ENCODE measurements at places on chromosomes 1 and 21. TPM values are rescaled to one million over a fixed set of nuclear protein-coding genes. Genes with fewer than 3 reads are reported as not detected.

DNA sequence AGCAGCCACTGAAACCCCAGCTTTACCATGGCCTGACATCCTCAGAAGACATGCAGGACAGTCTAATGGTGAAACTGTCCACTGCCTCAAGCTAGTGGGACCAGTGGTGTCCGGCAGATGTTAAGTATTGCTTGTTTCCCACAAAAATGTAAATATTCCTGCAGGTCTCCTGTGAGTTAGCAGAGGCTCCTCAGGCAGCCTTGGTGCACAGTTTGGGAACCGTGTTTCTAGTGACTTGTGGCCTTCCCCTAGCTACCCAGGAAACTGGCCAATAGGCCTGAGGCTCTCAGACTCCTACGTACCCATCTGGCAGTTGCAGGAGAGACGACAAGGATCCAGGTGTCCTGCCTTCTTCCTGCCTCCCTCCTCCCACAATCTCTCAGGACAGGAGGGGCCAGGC lies 142.4 kb downstream of the CAMTA1 start:
- H3K36me3 ChIP-seq: no peaks in the 10 kb centered on the region
- peaks cover 5% of the 10 kb centered on the region for H3K27me3 ChIP-seq
- no peak overlapping the region for H3K4me3 ChIP-seq
- DNase-seq: no peak
- H3K27ac ChIP-seq: no peak overlapping the region

GRCh38 chr1:101595881-101596374 lies 359.1 kb downstream of the S1PR1 start:
- no peak for DNase-seq
- no peaks in the 10 kb centered on the region for H3K4me1 ChIP-seq
- H3K27me3 ChIP-seq: peaks cover 3% of the 10 kb centered on the region
- H3K36me3 ChIP-seq: no peaks in the 10 kb centered on the region
- no peak overlapping the region for H3K4me3 ChIP-seq

DNA sequence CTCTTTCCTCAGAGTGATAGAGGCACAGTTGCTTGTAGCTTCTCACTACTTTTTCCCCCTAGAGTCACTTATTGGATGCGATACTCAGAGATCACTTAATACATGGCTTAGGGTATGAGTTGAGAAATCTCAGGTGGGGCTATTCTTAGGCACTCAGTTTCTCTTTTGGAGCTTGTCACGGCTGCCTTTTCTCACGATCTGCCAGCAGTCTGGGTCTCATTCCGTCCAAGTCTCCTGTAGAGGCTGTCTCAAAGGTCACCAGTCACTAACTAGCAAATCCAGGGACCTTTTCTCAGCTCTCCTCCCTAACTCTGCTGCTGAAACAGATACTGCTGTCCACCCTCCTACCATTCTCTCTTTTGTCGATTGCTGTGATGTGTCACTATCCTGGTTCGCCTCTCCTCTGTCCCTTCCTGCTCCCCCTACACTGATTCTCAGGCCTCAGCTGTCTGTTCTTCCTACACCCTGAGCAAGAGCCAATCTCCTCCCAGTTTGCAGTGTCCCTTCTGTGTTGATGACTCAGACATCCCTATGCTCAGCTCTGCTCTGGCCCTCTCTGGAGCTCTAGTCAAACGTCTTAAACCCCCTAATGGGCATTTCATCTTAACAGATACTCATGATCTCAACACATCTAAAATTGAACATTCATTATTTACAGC lies 12.4 kb downstream of the ATP1A2 start:
- no peaks in the 10 kb centered on the region for H3K4me1 ChIP-seq
- H3K27me3 ChIP-seq: peaks cover 18% of the 10 kb centered on the region
- DNase-seq: no peak
- H3K36me3 ChIP-seq: no peaks in the 10 kb centered on the region
- no peak overlapping the region for H3K4me3 ChIP-seq

- H3K4me3 ChIP-seq: no peak overlapping the region
- H3K27me3 ChIP-seq: no peaks in the 10 kb centered on the region
Observed at GRCh38 chr1:165011991-165012531, 344.5 kb downstream of the LMX1A start.

DNA sequence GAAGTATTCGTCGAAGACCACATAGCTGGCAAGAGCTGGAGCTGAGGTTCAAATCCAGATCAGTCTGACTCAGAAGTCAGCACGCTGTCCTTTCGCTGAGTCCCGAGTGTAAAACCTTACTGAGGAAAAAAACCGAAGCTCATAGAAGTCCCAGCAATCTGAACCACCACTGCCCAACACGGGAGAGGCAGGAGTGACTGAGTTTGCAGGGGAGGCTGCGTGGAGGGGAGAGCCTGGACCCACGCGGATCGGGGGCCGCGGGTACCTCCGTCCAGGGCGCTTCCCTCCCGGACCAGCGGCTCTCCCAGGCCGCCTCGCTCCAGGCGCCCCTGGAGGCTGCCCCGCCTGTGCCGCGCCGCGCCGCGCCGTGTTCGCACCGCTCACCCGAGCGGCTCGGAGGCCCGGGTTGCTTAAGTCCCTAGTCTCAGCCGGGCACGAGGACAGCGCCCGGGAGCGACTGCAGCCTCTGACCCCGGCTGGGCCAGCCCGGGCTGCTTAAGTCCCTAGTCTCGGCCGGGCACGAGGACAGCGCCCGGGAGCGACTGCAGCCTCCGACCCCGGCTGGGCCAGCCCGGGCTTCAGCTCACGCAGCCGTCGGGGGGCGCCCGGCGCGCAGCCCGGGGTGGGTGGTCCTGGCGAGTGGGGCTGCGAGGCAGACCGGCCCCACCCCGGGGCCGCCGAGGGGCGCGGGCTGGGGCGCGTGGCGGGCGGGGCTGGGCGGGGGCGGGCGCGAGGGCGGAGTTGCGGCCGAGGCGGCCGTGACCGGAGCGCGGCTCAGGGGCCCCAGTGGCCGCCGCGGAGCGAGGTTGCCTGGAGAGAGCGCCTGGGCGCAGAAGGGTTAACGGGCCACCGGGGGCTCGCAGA lies at the start of gene ADAMTSL4:
Gene ADAMTSL4, plus strand, starts transcription at position 777 of the 864 bp plus-strand sequence. CDS start 2,881 bp downstream, outside the sequence.
- no peaks in the 10 kb centered on the region for H3K36me3 ChIP-seq
- peak within 1 kb of the TSS; percentile 16 for H3K27ac ChIP-seq
- H3K4me3 ChIP-seq: peak within 1 kb of the TSS; percentile 72
- peaks cover 22% of the 10 kb centered on the region for H3K27me3 ChIP-seq
- peaks cover 39% of the 10 kb centered on the region for H3K4me1 ChIP-seq
- peak; percentile 53 for DNase-seq

DNA sequence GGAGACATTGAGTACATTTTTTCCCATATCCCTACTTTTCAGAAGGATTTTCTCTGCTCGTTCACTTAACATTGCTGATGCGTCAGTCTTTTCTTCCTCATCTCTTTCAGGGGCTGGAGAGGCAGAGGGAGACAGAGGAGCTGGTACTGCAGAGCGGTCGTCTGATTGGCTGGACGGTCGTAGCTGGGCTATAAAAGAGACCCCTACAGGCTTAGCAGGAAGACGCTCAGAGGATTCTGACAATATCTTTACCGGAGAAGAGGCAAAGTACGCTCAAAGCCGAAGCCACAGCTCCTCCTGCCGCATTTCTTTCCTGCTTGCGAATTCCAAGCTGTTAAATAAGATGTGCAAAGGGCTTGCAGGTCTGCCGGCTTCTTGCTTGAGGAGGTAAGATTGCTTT lies at the start of gene RGS4:
Gene RGS4, plus strand, starts transcription at position 220 of the 400 bp plus-strand sequence. Its CDS starts 124 bp downstream, at position 344.
- H3K4me1 ChIP-seq: no peaks in the 10 kb centered on the region
- DNase-seq: no peak
- H3K27ac ChIP-seq: no peak within 1 kb of the TSS
- no peak within 1 kb of the TSS for H3K4me3 ChIP-seq
- H3K27me3 ChIP-seq: peaks cover 45% of the 10 kb centered on the region

GRCh38 chr1:167462341-167462740 lies 56.0 kb downstream of the CD247 start:
- no peak overlapping the region for H3K27ac ChIP-seq
- no peaks in the 10 kb centered on the region for H3K27me3 ChIP-seq
- peaks cover 32% of the 10 kb centered on the region for H3K4me1 ChIP-seq
- H3K4me3 ChIP-seq: no peak overlapping the region
- DNase-seq: no peak

DNA sequence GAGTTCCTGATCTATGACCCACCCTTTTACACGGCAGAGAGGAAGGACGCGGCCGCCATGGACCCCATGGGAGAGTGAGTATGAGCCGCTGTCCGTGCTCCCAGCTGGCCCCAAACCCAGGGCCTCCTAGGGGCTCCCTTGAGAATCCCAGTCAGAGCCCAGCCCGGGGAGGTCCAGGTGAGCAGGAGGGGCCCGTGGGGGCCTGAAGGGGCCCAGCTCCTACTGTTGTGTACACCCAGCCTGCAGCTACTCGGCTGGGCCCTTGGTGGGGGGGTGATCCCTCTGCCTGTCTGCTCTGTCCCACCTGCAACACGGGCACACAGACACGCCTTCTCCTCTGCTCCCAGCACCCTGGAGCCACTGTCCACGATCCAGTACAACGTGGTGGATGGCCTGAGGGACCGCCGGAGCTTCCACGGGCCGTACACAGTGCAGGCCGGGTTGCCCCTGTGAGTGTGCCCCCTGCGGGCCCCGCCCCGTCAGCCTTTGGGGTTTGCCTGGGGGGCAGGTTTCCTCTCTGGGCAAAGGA lies 28.6 kb upstream of the LRRC3 start:
- no peak for DNase-seq
- H3K36me3 ChIP-seq: peaks cover 2% of the 10 kb centered on the region
- H3K4me3 ChIP-seq: no peak overlapping the region
- no peak overlapping the region for H3K27ac ChIP-seq

The SLAMF1 gene
- total RNA-seq: 113 TPM

The ACOT11 gene
- 0.55 TPM for total RNA-seq
